ENCODE measurements at places on chromosomes 12 and 14.

- DNase-seq: no peak
Measured at GRCh38 chr12:75196865-75197264, 12.8 kb downstream of the KCNC2 start.

GRCh38 chr14:64561631-64562030 lies 11.9 kb downstream of the PPP1R36 start:
- no peak for DNase-seq

DNA sequence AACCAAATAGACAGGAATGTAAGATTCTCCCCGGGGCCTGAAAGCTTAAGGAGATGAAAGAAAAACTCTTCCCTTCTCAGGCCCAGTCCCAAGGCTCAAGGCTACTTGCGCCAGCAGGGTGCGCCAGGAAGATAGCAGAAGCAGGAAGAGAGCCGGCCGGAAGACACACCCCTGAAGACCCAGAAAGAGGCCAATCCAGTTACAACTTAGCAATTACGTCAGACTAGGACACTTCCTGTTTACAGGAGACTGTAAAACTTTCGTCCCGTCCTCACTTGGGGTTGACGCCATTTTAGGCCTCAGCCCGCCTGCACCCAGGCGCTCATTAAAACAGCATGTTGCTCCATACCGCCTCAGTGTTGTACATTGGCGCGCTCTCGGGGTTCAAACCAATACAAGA lies 9.4 kb downstream of the COX16 start:
- DNase-seq: no peak

DNA sequence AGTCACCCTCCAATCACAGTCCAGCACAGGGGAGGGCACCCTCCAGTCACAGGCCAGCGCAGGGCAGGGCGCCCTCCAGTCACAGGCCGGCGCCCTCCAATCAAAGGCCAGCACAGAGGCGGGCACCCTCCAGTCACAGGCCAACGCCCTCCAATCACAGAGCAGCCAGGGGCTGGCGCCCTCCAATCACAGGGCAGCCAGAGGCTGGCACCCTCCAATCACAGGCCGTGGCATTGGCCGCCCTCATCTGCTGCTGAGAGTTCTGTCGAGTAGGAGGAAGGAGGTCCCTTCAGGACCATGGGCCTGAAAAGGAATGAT lies 26.6 kb downstream of the DDX51 start:
- no peak for DNase-seq

- no peak for DNase-seq
Measured at GRCh38 chr14:76098047-76098446, 53.7 kb upstream of the GPATCH2L start.

GRCh38 chr12:20883288-20883687 lies 72.8 kb downstream of the SLCO1B3 start:
- DNase-seq: no peak

DNA sequence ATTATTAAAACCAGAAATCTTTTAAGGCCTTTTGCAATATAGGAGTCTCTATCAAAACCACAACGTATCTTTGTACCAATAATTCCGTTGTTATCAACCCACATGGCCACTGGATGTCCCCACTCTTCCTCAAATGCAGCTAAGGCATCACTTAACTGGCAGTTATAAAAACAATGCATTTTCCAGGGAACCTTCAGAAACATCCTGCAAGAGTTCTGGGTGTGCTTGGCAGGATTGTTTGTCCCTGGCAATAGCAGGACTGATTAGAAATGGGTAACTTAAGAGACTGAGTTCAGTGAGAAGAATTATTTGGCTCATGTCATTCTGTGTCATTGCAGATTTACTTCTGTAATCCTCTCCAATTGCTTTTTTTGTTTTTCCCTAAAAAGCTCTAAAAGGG lies 112.0 kb downstream of the SLC15A5 start:
- no peak for DNase-seq

- DNase-seq: no peak
Measured at GRCh38 chr14:68124050-68124449, 304.5 kb downstream of the RAD51B start.

DNA sequence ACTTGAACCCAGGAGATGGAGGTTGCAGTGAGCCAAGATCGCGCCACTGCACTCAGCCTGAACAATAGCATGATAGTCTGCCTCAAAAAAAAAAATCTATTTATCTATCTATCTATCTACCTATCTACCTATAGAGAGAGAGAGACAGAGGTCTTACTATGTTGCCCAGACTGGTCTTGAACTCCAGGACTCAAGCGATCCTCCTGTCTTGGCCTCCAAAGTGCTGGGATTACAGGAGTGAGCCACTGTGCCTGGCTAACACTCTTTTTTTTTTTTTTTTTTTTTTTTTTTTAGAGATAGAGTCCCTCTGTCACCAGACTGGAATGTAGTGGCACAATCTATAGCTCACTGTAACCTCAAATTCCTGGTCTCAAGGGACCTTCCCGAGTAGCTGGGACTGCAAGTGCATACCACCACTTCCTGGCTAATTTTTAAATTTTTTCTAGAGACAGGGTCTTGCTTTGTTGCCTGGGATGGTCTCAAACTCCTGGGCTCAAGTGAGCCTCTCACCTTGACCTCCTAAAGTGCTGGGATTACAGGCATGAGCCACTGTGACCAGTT lies 1.9 kb downstream of the FAM186A start:
- DNase-seq: no peak

DNA sequence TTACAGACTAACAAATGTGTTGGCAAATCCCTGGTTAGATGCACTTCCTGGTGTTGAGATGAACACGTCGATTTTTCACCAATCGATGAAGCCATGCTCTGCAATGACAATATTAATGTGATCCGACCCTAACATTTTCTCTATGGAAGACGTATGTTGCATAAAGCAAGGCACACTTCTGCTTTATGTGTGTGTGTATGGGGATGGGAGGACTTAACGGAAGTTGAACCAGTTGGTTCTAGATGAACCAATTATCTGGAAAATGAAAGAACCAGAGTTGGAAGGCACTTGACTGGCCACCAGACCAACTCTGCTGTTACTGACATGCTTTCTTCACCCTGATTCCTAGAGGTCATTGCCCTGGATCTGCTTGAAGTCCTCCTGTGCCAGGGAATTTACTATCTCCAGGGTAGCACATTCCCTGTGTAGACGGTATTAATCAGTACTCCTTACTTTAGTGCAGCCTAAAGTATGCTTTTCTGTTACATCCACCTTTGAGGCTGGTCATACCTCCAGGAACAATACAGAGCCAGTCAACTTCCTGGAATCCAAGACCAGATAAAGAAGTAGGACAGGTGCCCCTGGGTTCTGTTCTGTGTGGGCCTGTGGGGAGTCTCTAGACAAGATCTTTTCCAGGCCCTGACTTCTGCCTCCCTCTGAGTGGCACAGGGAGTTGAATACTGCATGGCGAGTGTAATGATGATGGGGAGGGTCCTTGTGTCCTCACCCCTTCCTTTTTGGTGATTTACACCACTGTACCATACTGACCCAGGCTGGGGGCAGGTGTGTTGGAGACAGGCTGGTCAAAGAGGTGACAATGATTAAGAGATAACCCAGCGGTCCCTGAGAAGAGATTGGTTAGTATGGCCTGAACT lies 4.1 kb downstream of the SDR39U1 start:
- DNase-seq: no peak

DNA sequence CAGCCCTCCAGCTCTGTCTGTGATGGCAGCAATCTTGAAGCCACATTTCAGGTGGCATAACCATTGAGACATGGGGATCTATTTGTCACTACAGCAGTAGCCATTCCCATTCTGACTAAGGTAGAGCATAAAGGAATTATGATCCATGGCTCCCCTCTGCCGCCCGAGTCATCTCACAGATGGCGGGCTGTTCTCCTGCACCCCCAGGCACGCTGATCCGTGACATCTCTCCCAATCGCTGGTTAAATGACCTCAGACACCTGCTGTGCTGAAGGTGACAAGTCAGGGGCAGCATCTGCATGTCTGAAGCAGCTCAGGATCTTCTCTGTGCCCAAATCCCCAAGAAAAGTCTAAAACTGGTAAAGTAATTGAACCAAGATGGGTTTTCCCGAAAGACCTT lies 124.3 kb downstream of the ZFP36L1 start:
- no peak for DNase-seq

GRCh38 chr12:73307260-73307659 lies 1035.1 kb downstream of the TRHDE start:
- DNase-seq: no peak

- no peak for DNase-seq
Measured at GRCh38 chr12:104998423-104999346, 12.6 kb downstream of the NOPCHAP1 start.

- no peak for DNase-seq
Measured at GRCh38 chr12:3712209-3712992, 40.5 kb downstream of the CRACR2A start.

DNA sequence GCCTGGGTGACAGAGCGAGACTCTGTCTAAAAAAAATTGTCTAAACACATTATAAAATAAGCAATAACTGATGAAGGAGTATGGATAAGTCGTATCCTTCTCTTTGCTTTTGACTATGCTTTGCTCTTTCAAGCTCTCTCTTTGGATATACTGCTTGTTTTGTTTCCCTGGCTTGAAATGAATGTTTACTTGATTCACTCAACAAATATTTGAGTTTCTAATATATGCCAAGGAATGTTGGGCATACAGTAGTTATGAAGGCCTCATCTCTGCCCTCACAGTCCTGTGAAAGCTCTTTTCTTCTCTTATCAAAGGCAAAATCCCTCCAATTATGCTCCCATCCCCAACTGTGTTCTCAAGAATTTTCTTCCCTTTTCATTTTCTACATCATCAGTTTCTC lies 123.5 kb downstream of the PTPRR start:
- DNase-seq: no peak

- DNase-seq: no peak
Measured at GRCh38 chr14:55901291-55901690, 216.9 kb upstream of the PELI2 start.

GRCh38 chr12:20368651-20369304 lies 441 bp downstream of the PDE3A start:
- no peak for DNase-seq

GRCh38 chr12:103494051-103494733 lies 1.6 kb downstream of the C12orf42 start:
- DNase-seq: no peak

DNA sequence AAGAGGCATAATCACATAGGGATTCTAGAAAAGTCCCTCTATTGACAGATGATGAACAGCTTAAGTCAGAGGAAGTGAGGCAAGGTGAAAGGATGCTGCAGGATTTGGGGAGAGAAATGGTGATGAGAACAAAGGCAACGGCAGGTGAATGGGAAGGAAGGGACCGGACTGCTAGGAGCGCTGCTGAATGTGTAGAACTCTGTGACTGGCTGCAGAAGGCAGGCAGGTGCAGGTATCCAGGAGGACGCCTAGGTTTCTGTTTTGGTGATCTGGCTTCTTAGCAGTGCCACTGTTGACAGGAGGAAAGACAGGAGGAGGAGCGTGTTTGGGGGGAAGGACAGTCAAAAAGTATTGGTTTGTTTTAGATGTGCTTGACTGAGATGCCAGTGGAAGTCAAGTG lies 58.4 kb upstream of the TTC7B start:
- no peak for DNase-seq

- no peak for DNase-seq
Measured at GRCh38 chr12:110556705-110557104, 26.4 kb downstream of the PPTC7 start.

DNA sequence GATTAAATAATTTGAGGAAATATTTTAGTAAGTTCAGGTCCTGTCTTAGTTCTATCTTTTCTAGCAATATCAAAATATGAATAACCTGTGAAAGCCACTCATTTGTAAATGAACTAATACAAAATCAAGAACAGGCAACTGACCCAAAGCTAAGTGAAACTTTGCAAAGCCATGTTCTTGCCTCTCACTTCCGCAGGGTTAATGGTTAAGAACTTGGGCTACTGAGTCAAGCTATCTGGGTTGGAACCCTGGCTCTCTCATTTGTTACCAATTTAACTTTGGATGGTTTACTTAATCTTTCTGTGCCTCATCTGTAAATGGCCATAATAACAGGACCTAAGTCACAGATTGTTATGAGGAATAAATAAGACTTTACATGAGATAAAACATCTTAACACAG lies 2.8 kb downstream of the KIF21A start:
- no peak for DNase-seq

DNA sequence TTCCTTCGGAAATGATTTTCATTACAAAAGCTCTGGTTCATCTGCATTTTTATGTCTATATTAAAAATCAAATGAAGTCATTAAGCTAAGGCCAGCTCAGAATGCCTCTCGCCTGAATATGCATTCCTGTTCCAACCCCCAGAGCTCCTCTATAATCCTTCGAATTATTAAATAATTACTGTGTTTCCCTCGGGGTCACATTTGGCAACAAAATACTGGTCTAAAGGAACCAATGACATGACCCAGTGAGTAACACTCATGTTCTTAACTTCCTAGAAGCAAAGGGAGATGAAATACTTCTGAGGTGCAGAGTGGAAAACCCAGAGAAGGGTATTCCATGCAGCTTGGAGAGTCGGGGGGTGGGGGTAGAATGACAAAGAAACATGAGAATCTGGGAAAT lies 68.3 kb downstream of the FOXN3 start:
- no peak for DNase-seq

- no peak for DNase-seq
Measured at GRCh38 chr12:1629338-1630132, 504 bp downstream of the WNT5B start.

GRCh38 chr14:88551980-88552431 lies 2.8 kb downstream of the PTPN21 start:
- DNase-seq: no peak

DNA sequence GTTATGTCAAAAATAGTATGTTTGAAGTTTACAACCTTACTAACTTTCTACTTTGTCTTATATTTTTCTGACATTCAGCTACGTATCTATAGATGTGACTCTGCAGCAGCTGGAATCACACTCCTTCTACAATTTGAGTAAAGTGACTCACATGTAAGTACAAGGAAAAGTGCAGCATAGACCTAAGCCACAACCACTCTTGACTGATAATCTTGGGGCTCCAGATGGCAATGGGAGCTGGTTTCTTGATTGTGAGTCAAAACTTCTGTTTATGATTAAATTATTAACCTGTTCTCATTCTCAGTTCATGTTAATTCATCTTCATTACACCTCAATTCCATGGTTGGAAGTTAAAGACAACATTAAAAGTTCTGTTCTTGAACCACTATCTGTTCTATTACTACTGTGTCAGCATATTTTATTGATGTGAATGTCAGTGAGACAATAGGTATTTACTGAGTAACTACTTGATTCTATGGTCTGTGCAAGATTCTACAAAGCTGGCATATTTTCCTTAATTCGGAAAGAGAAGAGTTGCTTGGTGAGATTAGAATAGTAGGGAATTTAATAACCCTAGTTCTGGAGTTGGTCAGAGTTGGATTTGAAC lies 112.9 kb downstream of the TSHR start:
- DNase-seq: no peak

DNA sequence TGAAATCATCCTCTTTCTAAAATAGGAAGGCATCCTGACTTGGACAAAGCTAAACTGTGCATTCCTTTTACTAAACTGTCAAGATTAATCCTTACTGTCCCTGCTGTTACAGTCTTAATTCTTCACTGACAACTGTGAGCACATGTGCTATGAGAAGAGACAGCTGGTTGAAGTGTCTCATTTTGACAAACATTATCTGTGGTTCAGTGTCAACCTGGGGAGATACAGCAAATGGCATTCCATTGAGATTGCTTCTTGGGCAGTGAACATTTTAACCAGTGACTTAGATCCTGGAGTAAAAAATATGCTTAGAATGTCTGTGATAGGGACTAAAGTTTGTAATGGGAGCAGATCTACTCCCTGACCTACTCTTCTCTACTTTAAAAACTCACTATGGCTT lies 552.6 kb upstream of the ATP2B1 start:
- DNase-seq: no peak
